CD4-positive, alpha-beta T cell treated with Interleukin-4 for 4 hours (primary cell): ENCODE measurements at places on chromosomes 6 and 20.

DNA sequence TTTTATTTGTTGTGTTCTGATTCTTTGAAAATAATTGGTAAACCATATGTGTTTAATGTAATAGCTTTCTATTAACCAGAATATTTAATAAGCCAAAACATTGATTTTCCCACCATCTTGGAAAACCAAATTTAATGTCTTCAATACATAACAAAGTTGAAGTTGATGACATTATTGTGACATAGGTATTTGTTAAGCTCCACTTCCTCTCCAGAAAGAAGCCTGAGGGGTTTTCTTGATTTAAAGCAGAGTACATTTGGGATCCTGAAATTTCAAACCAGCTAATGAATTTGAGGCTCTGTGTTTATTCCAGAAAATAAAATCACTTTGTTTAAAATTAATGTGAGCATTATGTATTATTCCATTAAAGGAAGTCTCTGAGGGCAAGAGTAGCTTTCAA, 106.3 kb downstream of the PERP start:
- no peak for DNase-seq

GRCh38 chr6:119830069-119830468, 480.5 kb upstream of the MAN1A1 start:
- no peak for DNase-seq

- DNase-seq = no peak
These were observed 558.2 kb upstream of the CITED2 start for GRCh38 chr6:139932671-139933070.

GRCh38 chr6:108560463-108561308, at the start of gene FOXO3:
Gene FOXO3 (plus strand): TSS chr6:108560917. CDS start chr6:108561209, 292 bp downstream.
- DNase-seq = peak; percentile 68

DNA sequence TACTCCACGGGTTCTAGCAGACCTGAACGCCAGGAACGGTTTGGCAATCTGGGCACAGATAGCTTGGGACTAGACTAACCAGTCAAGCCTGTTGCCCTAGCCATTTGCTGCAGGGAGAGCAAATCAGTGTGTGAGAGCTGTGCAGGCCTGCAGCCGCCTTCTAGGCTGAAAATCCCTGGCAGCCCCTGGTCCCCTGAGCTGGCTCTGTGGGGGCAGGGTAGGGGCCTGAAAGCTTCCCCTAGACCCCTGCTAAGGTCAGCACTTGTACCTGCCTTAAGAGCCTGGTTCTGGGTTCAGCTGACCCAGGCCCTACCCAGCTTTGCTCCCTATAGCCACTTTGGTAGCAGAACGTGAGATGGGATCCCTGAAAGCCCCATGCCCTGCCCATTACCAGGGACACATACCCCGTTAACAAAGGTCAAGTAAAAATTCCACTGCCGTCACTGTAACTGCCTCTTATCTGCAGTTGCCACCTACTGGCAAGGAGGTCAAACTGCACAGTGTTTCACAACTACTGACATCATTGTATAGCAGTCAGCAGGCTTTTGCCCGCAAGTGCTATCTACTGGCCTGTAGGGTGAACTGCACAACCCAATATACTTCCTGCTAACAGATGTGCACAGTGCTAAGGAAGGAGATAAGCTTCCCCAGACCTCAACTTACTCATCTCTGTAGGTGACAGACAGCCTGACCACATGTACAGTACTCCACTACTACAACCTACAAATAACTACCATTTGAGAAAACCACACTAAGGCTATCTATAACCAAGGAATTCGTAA, 95.1 kb upstream of the OLIG3 start:
- DNase-seq = peak; percentile 85

DNA sequence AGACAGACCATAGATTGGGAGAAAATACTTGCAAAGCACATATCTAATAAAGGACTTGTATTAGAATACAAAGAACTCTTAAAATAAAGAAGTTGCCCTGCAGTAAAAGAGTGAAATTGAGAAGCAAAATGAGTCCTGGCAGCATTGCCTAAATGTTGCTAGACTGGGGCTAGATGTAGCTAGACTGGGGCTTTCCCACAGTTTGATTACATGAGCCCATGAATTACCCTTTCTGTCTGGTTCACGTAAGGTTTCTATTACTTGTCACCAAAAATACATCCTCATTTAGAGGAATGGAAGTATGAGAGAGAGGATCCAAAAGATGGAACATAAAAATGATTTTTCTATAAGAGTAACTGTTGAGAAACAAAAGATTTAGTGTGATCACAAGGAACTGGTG, 57.6 kb upstream of the CCDC28A start:
- no peak for DNase-seq

GRCh38 chr20:35575958-35576357, 34.1 kb downstream of the ERGIC3 start:
- no peak for DNase-seq

DNA sequence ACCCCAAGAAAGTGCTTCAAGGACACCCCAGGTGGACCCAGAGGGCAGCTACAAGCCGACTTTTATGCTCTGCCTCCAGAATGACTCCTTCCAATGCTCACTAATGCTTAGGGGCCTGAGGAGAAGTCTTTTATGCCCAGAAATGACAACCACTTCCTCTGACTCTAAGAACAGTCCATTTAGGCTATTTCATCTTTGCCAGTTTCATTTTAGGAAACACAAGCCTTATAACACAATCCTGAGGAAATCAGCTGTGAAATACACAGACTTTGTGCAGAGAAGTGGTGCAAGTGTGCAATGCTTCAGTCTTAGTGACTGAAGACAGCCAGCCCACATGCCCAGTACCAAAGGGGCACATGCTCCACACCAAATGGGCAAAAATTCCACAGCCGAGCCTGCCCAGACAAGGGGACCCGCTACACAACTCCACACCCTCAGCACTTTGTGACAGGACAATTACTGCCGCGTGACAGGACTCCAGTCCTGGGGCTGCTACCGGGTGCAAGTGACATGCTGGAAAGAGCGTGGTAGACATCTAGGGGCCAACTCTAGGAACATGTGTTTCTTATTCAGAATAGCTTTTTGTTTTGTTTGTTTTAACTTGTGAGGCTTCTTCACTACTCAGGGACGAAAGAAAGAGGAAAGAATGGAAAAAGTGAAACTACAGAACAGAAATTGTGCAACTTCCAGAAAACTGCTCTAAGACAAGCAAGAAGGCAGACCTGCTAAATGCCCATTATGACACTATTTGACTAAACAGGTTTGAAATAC, 28.2 kb upstream of the PLAGL1 start:
- DNase-seq = no peak

- no peak for DNase-seq
These were observed 126.6 kb downstream of the MTFR2 start for GRCh38 chr6:136123468-136123867.

DNA sequence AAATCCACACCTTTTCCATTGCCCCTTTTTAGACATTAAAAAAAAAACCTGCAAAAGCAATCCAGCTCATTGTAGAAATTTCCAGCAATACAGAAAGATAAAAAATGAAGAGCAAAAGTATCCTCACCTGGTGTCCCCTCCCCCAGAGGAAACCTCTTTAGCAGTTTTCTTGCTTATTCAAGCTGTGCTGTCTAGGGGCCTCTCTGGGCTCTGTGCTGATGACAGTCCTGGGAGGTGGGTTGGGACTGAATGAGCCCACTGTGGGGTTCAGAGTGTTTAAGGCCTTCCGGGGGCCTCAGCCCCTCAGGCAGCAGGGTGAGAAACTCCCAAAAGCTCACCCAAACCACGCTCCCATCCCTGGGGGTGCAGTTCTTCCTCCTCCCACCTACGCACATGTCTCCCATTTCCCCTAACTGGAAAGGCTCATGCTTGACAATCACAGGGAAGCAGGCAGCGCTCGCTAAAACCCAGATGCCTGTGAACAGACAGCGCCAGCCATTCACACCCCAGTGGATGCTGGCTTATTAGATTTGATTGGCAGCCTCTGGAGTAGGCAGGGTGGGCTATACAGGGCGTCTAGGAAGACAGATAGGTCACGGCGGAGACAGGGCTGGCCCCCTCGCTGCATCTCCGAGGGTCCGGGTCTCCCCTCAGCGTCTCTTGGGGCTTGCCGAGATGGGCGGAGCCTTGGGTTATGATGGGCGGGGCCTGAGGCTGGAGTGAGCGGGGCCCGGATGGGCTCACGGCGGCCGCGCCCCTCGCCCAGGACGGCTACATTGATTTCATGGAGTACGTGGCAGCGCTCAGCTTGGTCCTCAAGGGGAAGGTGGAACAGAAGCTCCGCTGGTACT, 4.6 kb downstream of the GUCA1A start:
- no peak for DNase-seq

GRCh38 chr6:54426995-54427394, 118.8 kb downstream of the TINAG start:
- no peak for DNase-seq

GRCh38 chr6:46291275-46291633, 120.5 kb upstream of the ENPP5 start:
- no peak for DNase-seq

DNA sequence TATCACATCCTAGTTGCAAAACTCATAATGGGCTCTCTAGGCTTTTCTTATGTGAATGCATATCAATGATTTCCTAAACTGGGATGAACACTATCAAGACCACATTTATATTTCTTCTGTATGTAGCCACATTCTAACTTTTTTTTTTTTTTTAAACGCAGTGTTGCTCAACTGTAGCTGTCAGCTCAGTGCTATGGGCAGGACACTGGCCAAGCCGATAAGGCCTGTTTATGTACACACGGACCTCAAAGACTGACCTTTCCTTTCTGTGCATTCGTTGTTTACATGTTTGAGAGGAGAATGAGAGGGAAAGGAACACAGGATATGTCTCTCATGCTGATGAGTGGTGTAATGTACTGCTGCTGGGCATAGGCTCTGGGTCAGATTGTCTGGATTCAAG, 75.1 kb upstream of the B3GAT2 start:
- DNase-seq = no peak

DNA sequence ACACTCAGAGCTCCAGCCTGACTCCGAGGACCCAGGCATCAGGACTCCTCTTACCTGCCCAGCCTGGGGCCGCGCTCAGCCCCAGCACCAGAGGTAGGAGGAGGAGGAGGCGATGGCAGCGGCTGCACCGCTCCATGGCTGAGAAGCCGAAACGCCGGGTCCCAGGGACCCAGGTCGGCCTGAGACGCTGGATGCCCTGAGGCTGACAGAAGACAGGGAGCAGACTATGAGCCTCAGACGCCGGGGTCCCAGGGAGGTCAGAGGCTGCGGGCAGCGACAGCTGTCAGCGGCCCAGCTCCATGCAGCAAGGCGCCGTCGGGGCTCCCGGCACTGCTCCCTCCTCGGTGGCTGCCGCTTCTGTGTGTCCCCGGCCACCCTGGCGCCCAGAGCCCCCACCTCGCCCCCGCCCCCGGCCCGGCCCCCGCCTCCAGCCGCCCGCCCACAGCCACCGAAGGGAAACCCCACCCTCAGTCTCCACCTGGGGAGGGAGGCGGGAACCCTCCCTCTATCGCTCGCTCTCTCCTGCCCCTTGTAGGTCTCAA, at the start of gene COL11A2:
Gene COL11A2, minus strand, starts transcription at position 363 of the 542 bp plus-strand sequence. Its CDS starts 227 bp downstream, at position 136.
- no peak for DNase-seq
